T-helper 17 cell (primary cell): ENCODE measurements at places on chromosomes 1 and 21. TPM values are rescaled to one million over a fixed set of nuclear protein-coding genes. Genes with fewer than 3 reads are reported as not detected.

- peak overlapping the region; percentile 89 for H3K4me3 ChIP-seq
- DNase-seq: peak; percentile 35
- no peaks in the 10 kb centered on the region for H3K27me3 ChIP-seq
- peak overlapping the region; percentile 89 for H3K27ac ChIP-seq
- no peaks in the 10 kb centered on the region for H3K36me3 ChIP-seq
These were observed 69.2 kb upstream of the SSBP3 start for GRCh38 chr1:54475357-54475881.

DNA sequence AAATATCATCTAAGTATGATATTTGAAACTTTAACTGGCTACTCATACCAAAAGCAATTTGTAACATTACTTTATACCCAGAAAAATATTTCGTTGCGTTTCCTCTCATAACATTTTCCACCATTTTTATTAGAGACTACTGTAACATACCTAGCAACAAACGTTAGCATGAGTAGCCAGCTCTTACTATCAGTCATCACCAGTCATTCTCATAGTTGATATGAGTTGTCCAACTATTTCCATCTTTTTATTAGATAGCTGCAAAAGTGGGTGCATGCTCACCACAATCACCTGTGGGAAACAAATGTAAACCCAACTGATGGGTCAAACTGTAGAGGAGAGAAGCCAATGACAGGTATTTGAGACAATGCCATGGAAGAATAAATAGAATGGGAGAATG is 114.6 kb downstream of the AKT3 start:
- no peak overlapping the region for H3K4me3 ChIP-seq
- DNase-seq: no peak
- no peaks in the 10 kb centered on the region for H3K27me3 ChIP-seq
- no peak overlapping the region for H3K27ac ChIP-seq
- H3K36me3 ChIP-seq: no peaks in the 10 kb centered on the region
- peaks cover 32% of the 10 kb centered on the region for H3K4me1 ChIP-seq

DNA sequence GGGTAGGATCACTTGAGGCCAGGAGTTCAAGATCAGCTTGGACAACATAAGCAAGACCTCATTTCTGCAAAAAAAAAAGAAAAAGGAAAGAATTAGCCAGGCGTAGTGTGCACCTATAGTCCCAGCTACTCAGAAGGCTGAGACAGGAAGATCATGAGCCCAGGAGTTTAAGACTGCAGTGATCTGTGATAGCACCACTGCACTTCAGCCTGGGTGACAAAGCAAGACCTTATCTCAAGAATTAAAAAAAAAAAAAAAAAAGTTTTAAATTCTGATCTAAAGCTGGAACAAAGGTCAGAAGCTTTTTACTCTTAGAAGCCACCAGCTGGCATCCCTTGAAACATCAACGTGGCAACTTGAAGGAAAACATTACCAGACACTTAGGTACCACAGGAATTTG is 45.3 kb downstream of the HENMT1 start:
- H3K27me3 ChIP-seq: no peaks in the 10 kb centered on the region
- H3K27ac ChIP-seq: no peak overlapping the region
- H3K36me3 ChIP-seq: no peaks in the 10 kb centered on the region
- H3K4me1 ChIP-seq: peaks cover 3% of the 10 kb centered on the region
- no peak for DNase-seq

DNA sequence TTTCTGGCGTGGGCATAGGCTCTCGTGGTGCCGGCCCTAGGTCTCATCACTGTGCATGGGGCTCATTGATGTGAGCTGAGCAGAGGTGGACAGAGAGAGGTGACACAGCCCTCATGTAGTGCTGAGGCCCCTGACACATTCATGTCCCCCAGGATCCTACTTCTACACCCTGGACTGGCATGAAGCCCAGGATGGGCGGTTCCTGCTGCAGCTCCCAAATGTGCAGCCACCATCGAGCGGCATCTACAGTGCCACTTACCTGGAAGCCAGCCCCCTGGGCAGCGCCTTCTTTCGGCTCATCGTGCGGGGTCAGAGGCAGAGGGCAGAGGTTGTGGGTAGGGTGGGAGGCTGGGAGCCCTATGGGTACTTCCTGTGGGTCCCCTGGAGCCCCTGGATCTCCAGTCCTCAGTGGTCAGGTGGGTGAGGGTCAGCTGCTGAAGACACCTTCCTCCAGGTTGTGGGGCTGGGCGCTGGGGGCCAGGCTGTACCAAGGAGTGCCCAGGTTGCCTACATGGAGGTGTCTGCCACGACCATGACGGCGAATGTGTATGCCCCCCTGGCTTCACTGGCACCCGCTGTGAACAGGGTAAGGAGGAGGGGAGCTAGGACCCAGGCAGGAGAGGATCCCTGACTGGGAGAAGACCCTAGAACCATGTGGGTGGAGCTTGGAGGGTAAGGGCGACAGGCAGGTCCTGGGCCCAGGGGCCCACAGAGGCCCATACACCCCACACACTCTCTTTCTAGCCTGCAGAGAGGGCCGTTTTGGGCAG is 6.1 kb downstream of the TIE1 start:
- no peak overlapping the region for H3K27ac ChIP-seq
- H3K27me3 ChIP-seq: peaks cover 38% of the 10 kb centered on the region
- peaks cover 14% of the 10 kb centered on the region for H3K4me1 ChIP-seq
- H3K36me3 ChIP-seq: peaks cover 8% of the 10 kb centered on the region
- DNase-seq: no peak

- peaks cover 30% of the 10 kb centered on the region for H3K27me3 ChIP-seq
- peaks cover 3% of the 10 kb centered on the region for H3K36me3 ChIP-seq
- H3K27ac ChIP-seq: no peak overlapping the region
- H3K4me3 ChIP-seq: no peak overlapping the region
- no peak for DNase-seq
- no peaks in the 10 kb centered on the region for H3K4me1 ChIP-seq
These were observed 21.9 kb upstream of the EEIG2 start for GRCh38 chr1:108537976-108538375.

DNA sequence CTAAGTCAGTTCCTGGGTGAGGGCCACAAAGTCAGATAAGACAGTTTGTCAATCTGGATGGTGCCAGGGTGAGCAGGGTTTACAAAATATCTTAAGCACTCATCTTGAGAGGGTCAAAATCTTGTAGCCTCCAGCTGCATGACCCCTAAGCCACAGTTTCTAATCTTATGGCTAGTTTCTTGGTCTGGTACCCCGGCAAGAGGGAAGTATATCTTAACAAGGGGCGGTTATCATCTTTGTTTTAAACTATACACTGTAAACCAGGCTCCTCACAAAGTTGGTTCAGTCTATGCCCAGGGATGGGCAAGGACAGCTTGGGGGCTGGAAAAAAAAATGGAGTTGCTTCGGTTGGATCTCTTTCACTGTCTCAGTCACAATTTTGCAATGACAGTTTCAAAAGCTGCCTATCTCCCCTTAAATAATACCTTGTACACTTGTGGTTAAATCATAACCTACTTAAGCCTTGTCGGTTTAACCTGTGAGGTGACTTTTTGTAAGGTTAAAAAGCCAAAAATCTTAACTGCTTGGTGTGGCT is 7.8 kb upstream of the CD46 start:
- no peak overlapping the region for H3K27ac ChIP-seq
- no peak overlapping the region for H3K4me3 ChIP-seq
- H3K4me1 ChIP-seq: peaks cover 9% of the 10 kb centered on the region

The KTI12 gene
- 23.2 TPM for total RNA-seq

The TTC39A gene
- total RNA-seq: not detected

The NOTCH2 gene
- 73.0 TPM for total RNA-seq

The MEX3A gene
- total RNA-seq: not detected
